Hippocampal formation (tissue), 2 donors: ENCODE measurements at places on chromosomes 16 and 17.

DNA sequence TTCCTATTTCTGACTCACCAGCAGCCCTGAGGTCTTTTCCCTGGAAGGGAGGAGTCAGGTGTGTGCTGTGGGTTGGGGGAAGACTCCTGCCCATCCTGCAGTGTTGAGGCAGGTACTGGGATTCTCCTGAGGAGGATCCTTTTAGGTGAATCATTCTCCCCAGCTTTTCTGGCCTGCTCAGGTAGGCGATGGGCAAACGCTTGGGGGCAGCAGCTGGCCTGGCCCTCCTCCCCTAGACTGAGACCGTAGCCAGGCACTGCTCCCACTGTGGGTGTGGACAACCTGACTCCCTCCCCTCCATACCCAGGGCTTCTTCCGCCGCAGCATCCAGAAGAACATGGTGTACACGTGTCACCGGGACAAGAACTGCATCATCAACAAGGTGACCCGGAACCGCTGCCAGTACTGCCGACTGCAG lies 15.1 kb downstream of the GJD3 start:
- no peak for DNase-seq

DNA sequence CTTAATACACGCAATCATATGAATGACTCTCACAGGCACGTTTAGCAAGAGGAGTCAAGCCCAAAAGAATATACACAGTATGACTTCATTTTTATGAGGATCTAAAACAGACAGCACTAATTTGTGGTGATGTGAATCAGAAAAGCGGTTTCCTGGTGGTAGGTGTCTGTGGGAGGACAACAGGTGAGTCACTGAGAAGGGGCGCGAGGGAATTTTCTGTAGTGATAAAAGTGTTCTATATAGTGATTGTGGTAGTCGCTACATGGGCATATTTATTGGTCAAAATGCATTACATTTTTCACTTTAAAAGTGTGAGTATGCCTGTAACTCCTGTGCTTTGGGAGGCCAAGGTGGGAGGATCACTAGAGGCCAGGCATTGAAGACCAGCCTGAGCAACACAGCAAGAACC lies 7.6 kb upstream of the TNRC6A start:
- DNase-seq, result no peak

- DNase-seq, result no peak
Measured at GRCh38 chr16:74449470-74449869, 28.2 kb upstream of the CLEC18B start.

- peak; percentile 81 for DNase-seq
Measured at GRCh38 chr16:48393485-48394354, 8.5 kb upstream of the SIAH1 start.

DNA sequence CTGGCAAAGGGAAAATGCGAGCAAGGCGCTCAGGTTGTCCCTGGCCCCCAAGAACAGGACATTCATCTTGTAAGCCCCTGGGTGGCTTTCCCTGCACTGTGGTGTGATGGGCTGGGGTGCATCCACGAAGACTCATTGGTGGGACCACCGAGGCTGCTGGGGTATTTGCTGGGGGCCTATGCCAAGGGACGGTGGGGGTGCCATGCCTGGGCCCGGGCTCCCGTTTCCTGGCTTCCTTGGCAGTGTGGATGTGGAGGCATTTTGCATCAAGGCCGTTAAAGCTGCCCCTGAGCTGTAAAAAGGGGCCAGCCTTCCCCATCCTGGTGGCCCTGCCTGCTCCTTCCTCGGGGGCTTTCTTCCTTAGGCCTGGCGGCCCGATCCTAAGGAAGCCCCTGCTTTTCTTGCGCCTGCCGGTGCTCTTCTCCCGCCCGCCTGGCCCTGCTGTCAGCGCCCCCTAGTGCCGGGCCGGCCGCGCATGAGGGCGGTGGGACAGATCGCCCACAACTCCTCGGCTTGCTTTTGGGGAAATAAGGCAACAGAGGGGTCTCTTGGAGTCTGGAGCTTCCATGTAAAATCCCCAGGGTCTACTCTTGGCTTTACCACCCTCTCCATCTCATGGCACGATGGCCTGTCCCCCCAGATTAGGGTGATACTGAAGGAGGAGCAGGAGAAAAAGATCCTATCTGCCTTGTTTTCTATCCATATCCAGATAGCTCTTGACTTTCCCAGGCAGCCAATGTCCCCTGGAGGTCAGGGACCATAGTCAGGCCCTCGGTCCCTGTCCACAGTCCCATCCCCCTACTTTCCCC lies 9.8 kb upstream of the TBX2 start:
- DNase-seq, result no peak

- DNase-seq, result no peak
Measured at GRCh38 chr17:70378076-70378475, 208.7 kb downstream of the KCNJ2 start.

DNA sequence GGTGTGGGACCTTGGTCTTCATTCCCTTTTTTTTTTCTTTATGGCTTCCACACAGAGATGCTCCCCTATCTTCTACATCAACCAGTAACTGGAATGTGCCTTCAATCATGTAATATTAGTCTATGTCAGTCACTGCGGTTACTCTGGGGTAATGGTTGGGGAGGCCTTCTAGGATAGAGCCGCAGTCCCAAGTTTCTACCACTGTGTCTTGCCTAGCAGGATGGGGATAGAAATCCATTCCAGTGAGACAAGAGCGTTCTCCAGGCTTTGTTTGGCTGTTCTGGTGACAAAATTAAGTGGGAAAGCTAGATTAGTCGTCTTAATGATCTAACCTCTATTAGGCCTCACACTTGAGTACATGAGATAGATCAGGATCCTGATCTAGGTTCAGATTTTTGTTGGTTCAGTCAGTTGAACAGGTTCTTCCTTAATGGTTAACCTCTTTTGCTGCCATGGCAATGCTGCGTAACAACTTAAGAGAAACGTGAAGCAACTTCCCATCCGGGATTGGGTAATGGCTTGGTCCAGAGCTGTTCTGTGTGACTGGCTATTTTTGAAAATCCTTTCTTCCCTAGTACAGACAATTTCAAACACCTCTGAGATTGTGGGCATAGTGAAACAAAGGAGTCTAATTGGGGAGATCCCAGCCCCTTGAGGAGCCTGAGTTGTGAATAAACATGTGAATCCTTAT lies 8.7 kb downstream of the MSL1 start:
- DNase-seq, result no peak

GRCh38 chr16:24971718-24972117 lies 43.5 kb downstream of the ARHGAP17 start:
- DNase-seq, result no peak

- no peak for DNase-seq
Measured at GRCh38 chr17:66930933-66931332, 33.6 kb upstream of the CACNG4 start.

DNA sequence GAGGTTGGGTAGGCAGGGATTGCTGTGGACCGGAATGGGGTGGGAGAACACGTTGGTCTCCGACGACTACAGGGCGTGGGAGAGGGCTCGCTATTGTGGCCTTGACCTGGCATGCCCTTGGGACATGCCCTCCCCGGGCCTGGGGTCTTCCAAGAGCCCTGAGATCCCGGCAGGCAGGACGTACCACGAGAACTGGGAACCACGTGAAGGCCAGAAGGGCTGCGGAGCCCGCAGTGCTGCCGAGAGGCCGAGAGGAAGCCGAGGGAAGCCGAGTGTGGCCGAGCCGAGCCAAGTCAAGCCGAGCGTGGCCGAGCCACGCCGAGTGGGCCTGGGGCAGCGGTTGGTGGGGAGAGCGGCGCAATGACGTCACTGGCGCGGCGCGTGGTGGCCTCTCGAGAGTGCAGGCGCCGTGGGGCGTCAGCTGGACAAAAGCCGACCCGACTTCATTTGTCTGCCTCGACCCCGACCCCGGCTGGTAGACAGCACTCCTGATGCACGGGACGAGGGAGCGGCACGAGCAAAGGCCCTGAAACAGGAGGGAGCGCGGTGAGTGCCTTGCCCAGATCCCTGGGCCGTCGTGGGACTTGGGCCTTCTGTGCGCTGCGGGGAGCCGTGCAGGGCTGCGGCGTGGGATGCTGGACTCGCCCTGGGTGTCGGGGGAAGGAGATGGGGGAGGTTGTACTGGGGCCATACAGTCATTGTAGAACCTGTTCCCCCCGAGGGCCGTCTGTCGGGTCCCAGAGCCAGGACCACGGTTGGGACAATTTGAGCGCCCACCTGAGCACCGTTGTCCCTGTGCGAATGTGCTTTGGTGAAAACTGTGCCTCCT lies 6.6 kb downstream of the SOCS1 start:
- DNase-seq, result no peak

DNA sequence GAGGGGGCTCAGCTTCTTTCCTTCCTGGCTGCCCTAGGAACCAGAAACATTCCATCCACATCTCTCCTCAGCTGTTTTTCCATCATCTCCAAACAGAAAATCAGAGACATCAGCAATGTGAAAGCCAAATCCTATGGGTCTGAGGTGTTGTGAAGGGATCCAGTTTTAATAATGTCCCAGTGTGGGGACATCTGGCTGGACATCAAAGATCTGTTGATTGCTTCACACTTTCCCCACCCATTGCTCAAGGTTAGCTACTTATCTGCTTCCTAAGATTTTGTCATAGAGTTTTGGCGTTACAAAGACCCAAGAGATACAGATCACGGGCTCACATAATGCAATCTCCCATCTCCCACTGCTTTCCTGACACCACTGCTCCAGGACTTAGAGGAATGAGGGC lies 47.8 kb upstream of the AXIN2 start:
- no peak for DNase-seq

DNA sequence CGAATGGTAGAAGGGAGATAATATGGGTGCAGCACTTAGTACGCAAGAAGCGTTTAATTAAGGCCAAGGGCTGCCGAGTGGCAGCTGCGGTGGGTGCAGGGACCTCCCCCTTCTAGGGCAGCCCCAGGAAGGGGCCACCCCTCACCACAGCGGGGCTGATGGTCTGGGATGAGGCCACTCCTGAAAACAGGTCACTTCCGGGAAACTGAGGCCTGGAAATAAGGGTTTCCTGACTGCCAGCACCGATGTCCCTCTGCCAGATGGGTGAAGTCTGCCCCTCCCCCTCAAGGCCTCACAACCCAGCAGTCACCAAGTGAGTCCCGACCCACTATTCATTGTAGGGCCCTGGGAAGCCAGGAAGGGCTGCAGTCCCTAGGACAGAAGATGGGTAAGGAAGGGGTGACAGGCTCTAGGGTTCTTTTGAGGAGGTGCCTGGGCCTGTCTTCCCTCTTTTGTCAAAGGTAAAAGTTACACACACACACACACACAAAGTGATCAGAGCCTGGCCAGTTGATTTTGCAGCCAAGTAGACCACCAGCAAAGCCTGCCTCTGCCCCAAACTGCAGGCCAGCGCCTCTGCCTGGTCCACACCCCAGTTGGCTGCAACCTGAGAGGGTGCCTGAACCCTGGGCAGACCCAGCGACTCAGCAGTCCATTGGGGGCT lies 12.5 kb downstream of the SREBF1 start:
- no peak for DNase-seq

GRCh38 chr16:18804540-18804939 lies 3.2 kb upstream of the ARL6IP1 start:
- no peak for DNase-seq

DNA sequence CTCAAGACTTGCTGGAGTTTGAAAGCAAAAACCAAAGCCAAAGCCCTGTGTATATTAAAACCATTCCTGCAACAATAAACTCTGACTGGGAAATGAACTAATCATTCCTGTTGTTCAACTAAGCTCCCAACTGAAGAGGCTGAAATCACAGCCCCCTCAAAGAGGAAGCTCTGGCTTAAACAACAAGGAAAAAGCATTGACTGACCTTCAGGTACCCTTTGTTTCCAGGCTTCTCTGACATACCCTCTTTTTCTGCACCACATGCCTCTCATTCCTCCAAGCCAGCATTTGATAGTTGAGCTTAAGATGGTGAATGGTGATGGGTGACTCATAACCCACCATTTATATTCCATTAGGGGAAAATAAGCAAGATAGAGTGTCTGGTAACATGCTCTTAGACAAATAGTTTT lies 470.9 kb upstream of the SOX9 start:
- no peak for DNase-seq

- DNase-seq, result no peak
Measured at GRCh38 chr16:73054125-73054484, 6.2 kb upstream of the ZFHX3 start.

- no peak for DNase-seq
Measured at GRCh38 chr17:80072410-80072809, 29.0 kb upstream of the GAA start.

- DNase-seq, result peak; percentile 90
Measured at GRCh38 chr17:48107137-48108055, at the start of gene SNX11. Gene SNX11 (plus strand): TSS chr17:48107766. CDS start chr17:48112044, 4,278 bp downstream.

DNA sequence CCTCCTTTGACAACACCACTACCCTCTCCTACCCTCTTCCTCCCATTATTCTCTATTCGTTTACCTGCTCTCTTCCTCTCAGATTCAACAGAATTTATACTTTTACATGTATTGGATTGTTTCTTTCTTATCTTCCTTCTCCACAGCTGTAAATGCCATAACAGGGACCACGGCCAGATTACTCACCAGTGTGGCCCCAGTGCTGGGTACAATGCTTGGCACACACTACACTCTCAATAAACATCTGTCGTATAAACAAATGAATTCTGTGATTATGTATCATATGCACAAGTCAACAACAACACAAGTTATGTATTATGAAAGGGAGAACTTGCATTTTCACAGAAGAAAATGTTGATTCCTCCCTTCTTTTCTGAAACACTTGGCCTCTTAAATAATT lies 20.0 kb downstream of the AARSD1 start:
- DNase-seq, result no peak

- DNase-seq, result no peak
Measured at GRCh38 chr16:23905027-23905426, 69.2 kb downstream of the PRKCB start.

DNA sequence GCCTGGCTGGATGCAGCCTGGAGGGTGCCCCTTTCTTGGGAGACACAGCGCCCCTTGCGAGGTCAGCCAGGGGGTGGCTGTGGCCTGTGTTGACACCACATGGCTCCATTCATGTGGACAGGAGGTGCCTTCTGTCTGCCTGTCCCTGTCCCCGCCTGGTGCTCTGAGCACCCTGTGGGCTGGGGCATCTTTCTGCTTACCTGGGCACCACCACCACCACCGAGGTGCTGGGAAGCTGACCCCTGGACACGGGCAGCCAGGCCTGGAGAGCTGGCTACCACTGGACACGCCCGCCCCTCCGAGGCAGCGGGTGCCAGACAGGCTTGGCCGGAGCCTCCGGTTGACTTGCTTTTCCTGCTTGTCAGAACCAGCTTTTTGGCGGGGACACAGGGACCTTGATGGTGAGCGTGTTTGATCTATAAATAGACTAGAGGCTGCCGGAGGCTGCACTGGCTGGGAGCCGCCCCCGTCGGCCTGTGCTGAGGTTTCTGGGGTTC lies 121.3 kb upstream of the GSE1 start:
- DNase-seq, result no peak

DNA sequence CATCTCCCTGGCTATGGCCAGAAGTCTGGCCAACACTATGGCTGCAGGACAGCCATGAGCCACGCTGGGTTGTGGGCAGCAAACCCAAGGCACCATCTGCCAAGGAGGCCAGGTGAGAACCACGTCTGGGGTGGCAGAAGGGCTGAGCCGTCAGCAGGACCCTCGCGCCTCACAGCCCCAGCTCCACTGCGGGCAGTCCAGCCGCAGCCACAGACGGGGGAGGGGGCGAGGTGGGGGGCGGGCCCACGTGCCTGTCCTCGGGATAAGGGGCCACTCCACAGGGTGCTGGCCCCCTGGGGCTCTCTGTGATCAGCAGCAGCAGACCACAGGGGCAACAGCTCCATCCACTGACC lies 6.5 kb upstream of the BAIAP2 start:
- DNase-seq, result no peak
